Activated CD8-positive, alpha-beta memory T cell treated with anti-CD3 and anti-CD28 coated beads for 4 hours (primary cell): ENCODE measurements at places on chromosomes 11 and 22.

- DNase-seq, result no peak
Measured at GRCh38 chr22:27492566-27493201, 308.9 kb downstream of the MN1 start.

DNA sequence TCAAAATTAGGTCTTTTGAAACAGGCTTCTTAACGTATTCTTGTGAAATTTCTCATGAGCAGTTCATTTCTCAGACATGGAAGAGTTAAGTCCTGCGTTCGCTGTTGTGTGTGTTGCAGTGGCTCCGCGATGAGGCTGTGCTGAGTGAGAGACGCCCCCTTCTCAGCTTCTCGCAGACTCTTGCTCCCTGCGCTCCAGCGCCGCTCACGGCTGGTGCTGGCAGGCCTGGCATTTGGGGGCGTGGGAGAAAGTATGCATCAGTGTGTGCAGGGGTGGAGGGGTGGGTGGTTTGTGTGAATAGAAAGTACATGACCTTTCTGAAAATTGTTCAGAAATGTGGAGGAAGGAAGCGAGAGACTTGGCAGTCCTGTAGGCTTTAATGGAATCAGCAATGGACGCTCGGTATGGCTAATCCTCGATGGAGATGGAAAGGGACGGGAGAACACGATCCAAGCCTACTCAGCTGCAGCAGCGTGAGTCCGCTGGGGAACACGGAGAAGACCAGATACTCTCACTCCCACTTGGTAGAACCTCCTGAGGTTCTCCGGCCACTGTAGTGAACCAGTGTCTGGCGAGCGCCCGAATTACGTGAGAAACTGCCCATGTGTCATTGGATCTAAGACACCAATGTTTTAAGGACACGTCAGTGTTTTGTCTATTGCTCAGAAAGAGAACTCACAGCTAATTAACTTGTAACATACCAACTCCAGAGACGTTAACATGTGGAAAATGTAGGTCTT, 5.9 kb downstream of the TAB1 start:
- DNase-seq, result no peak

- no peak for DNase-seq
Measured at GRCh38 chr11:65611758-65612603, 2.0 kb downstream of the MAP3K11 start.

- DNase-seq, result no peak
Measured at GRCh38 chr11:28932940-28933339, 824.8 kb downstream of the METTL15 start.

- DNase-seq, result no peak
Measured at GRCh38 chr11:112597286-112597790, 336.7 kb upstream of the PLET1 start.

DNA sequence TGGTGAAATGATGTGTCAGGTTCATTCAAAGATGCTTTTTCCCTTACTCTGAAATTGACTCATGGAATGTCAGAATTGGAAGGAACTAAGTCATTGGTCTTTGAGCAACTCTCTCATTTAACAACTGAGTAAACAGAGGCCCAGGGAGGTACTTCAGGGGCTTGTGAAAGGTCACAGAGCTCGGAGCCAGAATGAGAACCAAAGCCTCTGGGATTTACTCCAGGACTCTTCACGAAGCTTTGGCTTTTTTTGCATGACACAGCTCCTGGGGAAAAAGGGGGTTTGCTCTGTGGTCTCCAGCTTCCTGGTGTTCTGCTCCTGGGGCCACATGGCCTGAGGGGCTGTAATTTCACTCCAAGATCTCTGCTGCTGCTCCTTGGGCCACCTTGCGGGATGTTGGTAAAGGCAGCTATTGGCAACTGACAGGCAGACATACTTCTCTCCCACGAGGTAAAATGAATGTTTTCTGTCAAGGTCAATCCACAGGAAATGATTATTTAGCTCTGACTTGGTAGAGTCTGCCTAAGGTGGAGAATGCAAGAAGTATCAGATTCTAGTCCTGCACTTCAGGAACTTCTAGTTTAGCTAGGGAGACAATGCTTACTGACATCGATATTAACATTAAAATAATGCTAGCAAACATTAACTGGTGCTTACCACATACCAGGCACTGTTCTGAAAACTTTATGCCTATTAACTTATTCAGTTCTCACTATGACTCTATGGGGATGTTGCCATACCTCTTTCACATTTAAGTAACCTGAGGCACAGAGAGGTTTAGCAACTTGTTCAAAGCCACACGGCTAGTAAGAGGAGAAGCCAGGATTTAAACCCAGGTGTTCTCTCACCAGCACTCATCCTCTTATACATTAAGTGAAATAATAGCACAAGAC, 16.1 kb downstream of the PKNOX2 start:
- DNase-seq, result no peak

DNA sequence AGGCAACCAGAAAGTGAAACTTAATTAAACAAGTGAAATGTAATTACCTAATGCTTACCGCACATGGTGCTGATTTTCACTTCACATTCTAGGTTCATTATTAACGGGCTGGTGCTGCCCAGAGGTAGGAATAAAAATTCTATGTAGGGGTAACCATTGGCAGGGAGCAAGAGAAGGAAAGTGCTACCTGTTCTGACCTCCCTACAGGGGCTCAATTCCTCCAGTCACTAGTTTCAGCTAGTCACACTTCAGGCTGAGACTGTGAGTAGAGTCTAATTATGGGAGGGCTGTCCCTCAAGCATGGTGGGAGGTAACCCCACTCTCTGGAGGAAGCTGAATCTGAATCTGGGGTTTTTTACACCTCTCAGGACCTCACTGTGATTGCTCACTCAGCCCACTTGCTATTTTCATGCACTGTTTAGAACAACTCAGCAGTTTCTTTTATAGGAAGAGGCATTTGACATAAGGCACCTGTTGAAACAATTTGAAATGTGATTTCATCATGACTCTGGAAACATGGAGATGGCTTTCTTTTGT, 75.4 kb downstream of the MAML2 start:
- peak; percentile 39 for DNase-seq
